A549 treated with dexamethasone at 1 μM for 4 hours (cell line): ENCODE measurements at places on chromosomes 4 and X. TPM values are rescaled to one million over a fixed set of nuclear protein-coding genes. Genes with fewer than 3 reads are reported as not detected.

Gene HDX
- 1.8 to 2.4 TPM (median 2.0 TPM) in 5 replicates for total RNA-seq

Gene MAMLD1
- total RNA-seq, result 5.3 to 6.4 TPM (median 5.9 TPM) in 5 replicates

Gene SFRP2
- 0.06 TPM in 1 of 5 replicates, not detected in the others for total RNA-seq

Gene DUSP21
- total RNA-seq, result not detected in 5 replicates
